ENCODE measurements at places on chromosomes 3 and 15. TPM values are rescaled to one million over a fixed set of nuclear protein-coding genes. Genes with fewer than 3 reads are reported as not detected.

DNA sequence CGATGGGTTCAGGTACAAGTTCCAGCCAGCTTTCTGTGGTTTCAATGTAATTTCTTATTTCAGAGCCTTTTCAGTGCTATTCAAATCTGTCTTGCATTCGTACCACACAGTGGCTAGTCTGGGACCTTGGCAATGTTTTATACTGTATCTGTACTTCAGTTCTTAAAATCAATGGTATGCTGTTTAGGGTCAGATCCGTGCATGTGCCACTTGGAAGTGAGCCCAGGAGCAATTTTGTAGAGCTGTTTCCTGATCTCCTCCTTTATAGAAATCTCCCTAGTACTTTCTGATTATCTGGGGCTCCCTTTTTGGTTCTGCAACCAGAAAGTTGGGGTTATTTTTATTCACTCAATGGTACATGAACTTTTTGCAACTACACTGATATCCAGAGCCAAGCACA is 59.5 kb upstream of the NDUFB4 start:
- DNase-seq: no peak

DNA sequence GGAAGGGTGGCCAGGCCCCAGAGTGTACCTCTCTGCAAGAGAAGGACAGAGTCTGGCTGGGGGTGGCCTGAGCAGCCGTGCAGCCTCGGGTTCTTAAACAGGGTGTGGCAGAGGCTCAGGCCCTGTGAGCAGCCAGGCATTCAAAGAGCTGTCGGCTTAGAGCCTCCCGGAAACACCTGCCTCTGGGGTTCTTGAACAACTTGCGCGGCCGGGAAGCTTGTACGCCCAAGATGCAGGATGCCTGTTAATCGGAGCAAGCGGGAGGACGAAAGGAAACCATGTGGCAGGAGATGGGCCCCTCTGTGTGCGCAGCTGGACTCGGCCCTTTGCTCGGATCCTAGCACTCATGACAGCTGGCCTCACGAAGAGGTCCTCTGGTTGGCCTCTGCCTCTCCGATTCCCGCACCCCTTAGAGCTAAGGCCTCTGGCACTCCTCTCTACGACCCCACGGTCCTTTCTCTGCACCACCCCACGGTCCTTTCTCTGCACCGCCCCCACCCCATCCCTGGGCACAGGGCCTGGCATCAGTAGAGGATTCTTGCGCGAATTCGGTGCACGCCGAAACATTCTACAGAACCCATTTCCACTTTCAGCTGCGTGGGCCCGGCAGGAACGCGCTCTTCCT is 23.9 kb upstream of the TXNRD3 start:
- DNase-seq: no peak

DNA sequence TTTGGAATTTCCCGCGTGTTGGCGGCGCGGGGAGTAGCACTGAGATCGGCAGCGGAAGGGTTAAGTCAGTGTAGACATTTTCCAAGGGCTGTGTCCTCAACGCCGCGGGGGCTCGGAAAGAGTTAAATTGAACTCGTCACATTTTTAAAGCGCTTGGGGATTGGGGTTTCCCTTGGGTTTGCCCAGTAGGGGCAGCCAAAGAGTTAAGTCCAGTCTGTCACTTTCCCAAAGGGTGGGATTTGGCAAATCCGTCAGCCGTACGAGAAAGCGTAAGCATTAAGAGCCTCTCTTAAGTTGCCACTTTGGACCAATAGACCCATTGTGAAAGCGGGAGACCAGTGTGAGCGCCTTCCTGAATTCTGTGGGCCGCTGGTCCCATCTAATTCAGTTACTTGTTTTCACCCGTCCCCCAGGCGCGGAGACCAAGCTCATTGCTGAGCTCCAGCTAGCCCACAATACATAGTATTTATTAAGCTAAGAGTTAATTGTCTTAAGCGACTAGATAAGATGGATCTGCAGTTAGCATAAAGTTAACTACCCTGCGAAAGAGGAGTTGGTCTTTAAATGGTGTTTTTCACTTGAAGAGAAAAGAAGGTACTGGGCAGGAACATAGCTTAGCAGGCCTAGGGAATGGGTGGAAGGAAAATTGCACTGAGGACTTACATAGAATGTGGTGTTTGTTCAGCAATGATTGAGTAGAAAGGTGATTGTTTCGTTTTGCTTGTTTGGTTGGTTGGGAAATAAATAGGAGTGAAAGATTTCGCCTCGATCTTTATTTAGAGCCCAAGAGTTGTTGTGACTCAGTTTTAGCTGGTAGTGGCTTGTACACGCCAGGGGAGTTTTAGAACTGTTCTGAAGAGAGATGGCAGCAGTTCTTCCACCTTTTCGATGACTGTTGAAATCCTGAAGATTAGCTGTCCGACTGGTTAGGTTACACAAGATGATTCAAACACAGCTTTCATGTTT is 932 bp downstream of the ARL8B start:
- peak; percentile 53 for DNase-seq

DNA sequence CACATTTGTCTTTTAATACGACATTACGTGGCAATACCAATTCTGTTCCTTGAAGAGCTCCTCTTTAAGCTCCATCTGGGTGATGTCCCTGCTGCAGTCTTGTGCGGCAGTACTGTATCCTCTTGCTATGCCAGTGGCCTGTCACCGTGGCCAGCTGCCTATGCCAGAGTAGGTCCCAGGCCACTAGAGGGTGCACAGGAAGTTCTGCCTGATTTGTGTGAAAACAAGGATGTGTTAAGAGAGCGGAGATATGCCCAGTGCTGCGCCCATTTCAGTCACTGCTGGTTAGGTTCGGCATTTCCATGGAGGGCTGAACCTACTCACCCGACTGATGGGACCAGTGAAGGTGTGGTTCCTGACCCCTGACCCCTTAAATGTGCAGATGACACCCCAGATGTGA is 25.2 kb downstream of the NIPA1 start:
- peak; percentile 81 for DNase-seq

DNA sequence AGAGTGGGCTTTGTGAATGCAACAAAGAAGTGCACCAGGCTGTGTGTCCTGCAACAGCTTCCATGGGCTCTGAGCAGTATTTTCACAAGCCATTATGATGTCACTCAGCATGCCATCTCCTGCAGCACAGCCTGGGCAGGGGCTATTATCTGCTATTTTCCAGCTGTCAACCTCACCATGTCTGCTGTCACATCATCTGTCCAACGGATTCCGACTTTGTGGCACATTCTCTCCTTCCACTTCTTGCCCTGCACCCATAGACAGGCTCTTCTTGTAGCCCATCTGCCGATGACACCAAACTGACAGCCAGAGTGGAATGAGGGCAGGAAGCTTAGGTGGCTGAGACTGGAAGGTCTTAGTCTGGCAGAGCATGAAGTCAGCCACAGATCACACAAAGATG is 691.9 kb downstream of the NTRK3 start:
- no peak for DNase-seq

DNA sequence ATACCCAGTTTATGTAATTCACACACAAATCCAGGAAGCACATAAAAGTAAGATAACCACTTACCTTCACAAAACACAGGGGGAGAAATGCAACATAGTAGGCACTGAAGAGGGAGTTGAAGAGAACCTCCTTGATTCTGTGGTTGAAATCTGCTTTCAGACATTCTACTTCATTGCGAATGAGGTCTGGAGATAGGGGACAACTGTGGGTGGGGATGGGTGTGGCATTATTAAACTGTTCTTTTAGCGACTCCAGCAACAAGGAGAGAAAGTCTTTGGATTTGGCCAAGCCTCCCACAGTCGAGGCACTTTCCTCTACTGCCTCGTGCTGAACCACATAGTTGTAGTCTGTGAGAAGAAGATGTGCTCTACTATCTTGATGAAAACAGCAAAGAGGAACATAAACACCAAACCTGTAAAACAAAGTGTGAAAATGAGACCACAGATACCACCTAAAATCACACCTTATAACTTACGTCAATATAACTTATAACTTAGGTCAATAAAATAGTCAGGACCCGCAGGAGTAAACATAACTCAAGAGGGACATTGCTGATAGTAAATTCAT is 25.6 kb downstream of the TMEM39A start:
- DNase-seq: no peak

GRCh38 chr3:133181392-133182150 is 143.4 kb downstream of the TMEM108 start:
- DNase-seq: no peak

DNA sequence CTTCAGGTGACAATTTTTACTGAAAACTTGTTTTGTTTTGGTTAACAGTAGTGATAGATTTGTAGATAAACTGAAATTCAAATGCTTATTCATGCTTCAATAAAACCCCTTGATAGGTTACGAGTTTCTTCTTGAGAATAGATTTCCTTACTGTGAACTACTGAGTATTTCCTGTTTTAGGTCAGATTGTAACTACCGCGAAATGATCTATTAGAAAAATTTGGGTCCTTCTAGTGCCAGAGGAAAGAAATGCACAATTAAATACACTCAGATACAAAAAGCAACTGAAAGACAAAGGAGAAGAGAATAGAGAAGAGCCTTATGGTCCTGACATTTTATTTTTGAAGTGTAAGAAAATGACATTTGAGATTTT is 251.7 kb upstream of the TBL1XR1 start:
- no peak for DNase-seq

DNA sequence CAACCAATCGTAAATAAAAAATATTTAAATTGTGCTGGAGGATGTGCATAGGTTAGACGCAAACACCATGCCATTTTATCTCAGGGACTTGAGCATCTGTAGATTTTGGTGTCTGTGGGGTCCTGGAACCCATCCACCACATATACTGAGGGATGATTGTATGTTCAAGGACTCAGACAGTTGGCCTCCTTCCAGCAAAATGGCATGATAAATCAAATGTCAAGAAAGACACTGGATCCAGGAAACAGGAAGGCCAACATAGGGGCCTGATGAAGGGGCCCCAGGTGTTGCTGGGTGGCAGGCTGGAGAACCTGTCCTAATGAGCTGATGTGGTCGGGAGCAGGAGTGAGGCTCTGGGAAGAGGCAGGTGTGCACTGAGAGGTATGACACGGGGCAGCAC is 289.5 kb downstream of the GABRG3 start:
- DNase-seq: no peak

DNA sequence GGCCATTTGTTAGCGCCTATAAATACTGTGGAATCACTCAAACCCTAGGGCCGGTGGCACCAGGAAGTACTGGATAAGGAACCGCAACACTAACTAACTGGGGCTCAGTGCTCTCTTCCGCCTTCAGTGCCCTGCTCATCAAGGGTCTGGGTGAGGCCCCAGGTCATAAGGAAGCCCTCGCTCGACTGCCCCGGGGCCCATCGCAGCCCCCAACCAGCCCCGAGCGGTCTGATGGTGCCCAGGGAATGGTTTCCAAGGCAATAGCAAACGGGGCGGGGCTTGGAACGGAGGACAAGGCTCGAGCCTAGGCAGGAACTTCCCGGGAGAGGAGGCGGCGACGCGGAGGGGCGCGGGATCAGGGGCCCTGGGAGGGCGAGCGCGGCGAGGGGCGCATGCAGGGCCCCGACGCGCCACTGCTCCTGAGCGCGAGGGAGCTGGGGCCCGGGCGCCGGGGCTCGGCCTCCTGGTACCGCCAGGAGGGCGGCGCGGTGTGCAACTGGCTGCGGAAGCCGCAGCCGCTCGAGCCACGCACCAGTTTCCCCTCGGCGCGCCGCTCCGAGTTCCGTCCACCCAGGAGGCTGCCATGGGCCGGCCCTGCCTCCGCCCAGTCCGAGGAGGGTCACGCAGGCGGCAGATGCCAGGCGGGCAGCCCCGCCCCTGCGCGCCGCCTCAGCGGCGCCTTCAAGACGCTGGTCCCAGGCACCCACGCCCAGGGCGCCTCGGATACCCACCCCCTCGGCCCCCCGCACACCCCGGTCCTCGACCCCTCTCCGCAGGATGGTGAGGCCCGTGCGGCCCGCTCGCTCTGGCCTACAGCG is at the start of gene TTLL3:
TTLL3 (plus strand) TSS at position 648 of the 818 bp plus-strand sequence. CDS start 400 bp downstream, outside the sequence.
- DNase-seq: peak; percentile 58

- peak; percentile 95 for DNase-seq
These were observed 3.6 kb upstream of the CCR4 start for GRCh38 chr3:32947789-32948238.

- DNase-seq: peak; percentile 93
These were observed 6.8 kb upstream of the PDCD6IP start for GRCh38 chr3:33791477-33792166.

DNA sequence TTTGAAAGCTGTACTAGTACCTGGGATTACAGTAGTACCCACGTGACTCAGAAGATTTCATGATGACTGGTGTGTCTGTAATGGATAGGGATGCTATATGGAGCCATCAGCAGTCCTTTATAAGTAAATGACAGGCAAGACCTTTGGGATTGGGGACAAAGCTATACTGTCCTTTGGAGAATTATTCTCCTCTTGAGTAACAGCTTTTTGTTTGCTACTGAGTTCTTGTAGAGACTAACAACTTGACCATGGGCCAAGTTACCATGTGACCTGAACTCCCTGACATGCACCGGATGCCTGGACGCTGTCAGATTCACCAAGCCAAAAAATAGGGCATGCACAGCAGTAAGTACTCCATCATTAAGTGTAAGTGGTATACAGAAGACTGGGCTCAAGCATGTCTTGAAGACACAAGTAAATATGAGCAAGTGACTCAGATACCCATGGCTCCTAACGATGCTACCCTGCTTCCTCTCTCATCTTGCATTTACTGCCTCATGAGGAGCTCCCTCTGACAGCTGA is 12.9 kb downstream of the SEC11A start:
- peak; percentile 31 for DNase-seq

Gene CASR
- total RNA-seq: not detected

Gene PDE12
- 17.6 TPM for total RNA-seq

Gene PIK3CA
- 13.2 TPM for total RNA-seq

Gene NMB
- 5.4 TPM for total RNA-seq

Gene LDHAL6B
- total RNA-seq: not detected

Gene FANCD2
- 28.9 TPM for total RNA-seq

Gene TM4SF18
- 72.6 TPM for total RNA-seq
